Lower leg skin (tissue), 4 donors: ENCODE measurements at places on chromosomes 12 and 14.

DNA sequence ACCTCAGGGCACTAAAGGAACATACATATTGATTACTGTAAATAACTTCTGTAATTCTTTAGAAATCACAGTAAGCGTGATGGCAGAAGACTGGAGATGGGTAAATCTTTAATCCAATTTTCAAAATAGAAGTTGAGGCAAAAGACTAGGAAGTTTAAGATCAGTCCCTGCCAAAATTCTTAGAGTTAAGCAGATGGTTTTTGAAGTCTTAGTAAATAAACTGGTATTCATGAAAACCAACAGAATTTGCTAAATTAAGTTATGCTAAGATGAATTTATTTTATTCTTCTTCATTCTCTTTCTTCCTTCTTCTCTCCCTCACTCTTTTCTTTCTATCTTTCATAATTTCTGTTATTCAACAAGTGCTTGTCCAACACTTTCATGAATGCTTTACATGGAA is 98.4 kb upstream of the GARIN6 start:
- DNase-seq, result no peak

- DNase-seq, result no peak
Measured at GRCh38 chr14:40004871-40005500, 572.8 kb upstream of the FBXO33 start.

DNA sequence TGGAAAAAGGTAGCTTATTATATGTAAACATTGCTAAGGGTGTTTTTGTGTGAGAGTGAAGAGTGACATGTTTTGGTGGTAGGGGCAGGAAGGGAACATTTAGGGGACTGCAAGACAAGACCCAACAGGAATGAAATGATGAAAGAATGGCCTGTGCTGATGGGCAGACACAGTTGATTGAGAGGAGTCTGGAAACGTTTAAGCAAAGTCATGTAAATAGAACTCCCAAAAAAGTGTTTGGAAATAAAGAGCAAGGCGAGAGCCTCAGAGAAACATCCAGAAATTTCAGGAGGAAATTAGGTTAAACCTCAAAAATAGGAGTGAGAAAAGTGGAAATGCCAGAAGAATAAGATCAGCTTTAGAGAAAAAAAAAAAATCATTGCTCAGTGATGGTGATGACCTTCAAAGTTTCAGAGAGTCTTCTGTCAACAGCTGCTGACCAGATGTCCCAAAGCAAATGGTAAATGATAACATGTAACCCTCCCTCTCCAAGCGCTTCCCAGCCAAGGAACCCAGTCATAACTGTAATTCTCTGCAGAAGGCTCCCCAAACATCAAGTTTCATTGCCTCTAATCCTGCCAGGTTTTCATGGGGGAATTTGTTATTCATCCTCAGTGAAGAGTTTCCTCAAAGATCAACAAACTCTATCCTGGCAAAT is 223.2 kb upstream of the FAR2 start:
- no peak for DNase-seq

DNA sequence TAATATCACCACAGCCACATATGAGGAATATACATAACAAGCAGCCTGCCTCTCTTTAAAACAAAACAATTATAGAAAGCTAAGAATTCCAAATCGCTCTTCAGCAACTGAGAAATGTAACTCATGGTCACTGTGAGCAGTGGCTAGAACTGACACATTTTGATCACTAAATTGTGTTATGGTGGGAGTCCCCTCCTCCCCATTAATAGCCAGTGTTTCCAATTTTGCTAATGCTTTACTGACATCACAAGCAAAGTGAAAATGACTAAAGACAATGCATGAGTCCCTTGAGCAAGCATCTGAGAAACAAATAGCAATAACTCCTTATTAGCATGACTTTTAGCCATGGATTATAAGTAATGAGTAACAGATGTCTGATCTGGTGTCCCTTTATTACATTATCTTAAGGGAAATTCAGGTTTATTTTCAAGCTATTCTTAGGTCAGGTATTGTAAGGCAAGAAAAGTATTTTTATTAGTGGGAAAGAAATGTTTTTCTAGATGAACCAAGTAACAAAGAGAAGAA is 148.3 kb downstream of the KCNH5 start:
- no peak for DNase-seq

DNA sequence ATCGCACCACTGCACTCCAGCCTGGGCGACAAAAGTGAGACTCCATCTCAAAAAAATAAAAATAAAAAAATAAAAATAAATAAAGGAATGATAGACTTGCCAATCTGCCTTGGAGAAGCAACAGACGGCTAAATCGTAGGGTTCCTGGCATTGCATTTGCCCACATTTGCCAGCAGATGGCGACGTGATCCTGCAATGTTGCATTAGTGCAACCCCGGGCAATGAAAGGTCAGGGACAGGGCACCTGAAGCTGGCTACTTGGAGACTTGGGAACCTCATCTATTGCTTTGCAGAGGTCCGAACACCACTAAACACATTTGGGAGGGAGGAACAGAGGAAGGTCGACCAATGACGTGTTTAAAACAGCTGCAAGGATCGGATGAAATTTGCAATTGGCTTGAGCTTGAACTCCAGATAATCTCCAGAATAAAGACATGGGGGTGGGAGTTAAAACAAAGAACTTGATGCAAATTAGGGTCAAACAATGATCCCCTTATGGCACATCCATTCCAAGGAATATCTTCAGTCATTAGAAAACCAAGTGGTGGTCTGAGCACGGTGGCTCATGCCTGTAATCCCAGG is 34.6 kb downstream of the SPRING1 start:
- DNase-seq, result peak; percentile 94

DNA sequence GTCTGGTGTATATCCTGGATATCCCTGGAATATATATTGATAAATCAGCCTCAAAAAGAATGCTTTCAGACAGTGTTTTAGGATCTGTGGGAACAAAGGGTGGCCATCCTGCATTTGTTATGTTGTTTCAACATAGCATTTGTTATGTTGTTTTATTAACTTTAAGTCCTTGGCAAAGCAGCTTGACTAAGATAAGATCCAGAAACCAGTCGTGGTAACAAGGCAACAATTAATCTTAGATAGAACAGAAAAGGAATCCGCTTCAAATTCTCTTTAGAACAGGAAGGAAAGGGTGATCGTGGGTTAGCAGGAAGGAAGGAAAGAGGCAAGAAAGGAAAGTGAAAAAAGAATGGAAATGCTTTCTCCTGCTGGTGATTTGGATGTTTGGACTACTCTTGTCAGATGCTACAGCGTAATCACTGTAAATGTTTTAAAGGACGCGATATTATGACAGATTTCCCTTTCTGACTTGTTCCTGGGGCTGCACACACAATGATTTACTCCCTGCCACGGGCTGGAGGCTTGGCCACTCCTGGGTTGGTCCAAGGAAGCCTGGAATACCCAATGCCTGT is 443.3 kb downstream of the DPF3 start:
- DNase-seq, result no peak

DNA sequence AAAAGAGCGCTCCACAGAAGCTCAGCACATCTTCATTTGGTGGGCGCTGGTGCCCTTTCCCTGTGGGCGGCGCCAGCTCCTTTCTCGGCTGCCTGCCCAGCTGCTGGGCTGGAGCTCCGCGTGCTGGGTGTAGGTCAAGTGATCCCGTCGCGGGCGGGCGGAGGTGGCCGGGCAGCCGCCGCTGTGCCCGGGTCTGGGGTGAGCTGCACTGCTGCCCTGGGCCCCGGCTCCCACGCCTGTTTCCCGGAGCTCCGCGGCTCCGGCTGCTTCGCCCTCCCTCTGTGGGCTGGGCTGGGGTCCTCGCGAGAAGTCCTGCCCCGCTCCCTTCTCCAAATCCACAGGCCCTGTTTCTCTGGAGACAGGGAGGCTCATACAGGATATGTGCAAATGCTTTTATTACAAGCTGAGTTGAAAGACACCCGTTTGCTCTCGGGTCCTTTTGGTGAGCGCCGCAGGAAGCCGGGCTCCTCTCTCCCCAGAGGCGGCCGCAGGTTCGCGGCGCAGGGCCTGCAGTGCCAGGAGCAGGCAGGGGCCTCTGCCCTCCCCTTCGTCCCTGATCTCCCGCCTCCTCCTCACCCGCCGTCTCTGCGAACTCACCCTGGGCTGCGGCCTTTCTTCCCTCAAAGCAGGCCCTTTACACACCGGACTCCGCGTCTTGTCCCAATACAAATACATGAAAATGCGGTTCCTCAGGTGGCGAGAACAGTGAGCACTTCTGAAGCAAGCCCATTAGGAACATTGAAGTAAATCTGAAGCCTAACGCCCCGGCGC is 67.8 kb upstream of the CAPRIN2 start:
- DNase-seq, result peak; percentile 92

DNA sequence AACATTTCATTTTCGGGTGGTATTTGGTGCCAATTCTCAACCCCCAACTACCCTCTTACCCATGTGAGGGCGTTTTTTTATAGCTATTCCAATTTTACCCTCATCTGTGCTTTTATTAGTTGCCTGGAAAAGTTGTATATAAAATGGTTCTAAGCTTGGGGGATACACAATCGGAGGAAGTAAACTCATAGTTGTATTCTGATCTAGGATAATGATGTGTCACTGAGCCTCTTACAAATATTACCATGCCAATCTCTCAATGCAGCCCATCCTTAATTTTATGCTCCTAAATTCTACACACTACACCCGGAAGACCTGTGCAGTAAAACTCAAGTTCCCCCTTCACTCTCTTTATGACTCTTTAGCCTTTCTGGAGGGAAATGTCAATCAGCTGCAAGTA is 1206.5 kb upstream of the FLRT2 start:
- DNase-seq, result no peak

GRCh38 chr14:95255013-95255412 is 64.7 kb downstream of the CLMN start:
- DNase-seq, result peak; percentile 57

- no peak for DNase-seq
Measured at GRCh38 chr12:65892841-65893251, 68.6 kb downstream of the HMGA2 start.

DNA sequence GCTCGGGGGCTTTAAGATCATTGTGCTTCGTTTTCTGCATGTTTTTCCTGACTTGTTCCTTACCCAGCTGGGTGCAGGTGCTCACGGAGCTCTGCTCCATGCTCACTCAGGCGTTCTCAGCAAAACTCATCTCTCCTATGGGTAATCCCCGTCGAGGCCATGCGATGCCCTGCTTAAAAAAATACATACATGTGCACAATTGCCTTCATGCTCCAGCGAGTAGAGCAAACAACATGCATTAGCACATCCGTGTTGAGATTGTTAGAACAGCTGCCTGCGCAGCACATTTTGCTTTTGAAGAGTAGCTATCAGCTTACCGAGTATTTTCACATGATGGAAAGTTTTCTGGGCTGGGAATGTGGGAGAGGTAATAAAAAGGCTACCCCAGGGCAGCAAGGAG is 16.2 kb downstream of the AACS start:
- no peak for DNase-seq

DNA sequence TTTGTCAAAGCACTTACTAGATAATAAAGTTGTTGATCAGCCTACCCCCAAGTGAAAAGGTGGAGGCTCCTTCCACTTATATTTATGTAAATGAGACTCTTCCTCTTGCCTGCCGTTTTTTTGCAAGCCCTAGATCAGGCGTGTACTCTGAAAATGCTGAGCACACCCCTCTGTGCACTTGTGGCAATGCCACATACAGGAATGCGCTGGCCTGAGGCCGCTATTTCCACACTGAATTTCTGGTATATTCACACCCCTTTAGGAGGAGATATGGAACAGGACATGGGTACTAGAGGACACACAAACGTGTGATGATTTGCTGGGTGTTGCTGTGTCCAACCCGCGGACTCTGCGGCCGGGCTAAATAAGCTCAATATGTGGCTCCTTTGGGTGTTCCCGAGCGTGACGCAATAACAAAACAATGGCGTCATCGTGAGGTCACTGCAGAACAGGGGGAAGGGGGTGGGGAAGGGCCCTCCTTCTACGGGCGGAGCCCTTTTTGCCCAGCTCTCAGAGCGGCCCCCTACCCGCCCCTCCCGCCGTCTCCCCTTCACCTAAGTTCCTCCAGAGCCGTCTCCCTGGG is 554 bp upstream of the TSPAN31 start:
- peak; percentile 94 for DNase-seq

DNA sequence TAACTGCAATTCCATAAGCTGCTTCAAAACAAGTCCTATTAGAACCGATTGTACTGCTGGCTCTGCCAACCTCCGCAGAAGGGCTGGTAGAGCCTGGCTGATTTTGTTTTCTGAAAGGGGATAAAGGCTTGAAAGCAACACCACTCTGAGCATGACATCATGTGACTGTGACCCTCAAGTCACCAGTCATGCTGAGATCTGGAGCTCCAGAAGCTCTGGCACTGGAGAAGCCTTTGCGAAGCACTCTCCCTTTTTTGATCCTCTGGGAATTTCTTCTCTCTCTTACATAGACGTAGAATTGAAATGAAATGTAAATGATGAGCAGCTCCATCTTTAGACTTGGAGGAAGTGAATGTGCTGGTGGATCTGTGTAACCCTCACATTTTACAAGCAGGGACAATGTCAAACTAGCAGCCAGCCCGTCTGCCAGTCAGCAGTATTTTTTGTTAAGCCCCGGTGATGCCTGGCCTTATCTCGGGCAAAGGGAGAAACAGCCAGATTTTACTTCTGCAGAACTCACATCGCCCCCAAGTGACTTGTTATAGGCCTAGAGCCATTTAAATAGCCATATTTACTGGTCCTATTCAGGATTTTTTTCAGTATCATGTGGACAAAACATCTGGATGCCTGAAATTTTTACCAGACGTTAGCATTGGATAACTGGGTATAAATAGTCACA is 112.1 kb upstream of the NPAS3 start:
- DNase-seq, result no peak

- DNase-seq, result no peak
Measured at GRCh38 chr12:188910-189621, 24.9 kb downstream of the SLC6A12 start.

- DNase-seq, result no peak
Measured at GRCh38 chr14:32192712-32193373, 9.0 kb upstream of the RNU6-7 start.

DNA sequence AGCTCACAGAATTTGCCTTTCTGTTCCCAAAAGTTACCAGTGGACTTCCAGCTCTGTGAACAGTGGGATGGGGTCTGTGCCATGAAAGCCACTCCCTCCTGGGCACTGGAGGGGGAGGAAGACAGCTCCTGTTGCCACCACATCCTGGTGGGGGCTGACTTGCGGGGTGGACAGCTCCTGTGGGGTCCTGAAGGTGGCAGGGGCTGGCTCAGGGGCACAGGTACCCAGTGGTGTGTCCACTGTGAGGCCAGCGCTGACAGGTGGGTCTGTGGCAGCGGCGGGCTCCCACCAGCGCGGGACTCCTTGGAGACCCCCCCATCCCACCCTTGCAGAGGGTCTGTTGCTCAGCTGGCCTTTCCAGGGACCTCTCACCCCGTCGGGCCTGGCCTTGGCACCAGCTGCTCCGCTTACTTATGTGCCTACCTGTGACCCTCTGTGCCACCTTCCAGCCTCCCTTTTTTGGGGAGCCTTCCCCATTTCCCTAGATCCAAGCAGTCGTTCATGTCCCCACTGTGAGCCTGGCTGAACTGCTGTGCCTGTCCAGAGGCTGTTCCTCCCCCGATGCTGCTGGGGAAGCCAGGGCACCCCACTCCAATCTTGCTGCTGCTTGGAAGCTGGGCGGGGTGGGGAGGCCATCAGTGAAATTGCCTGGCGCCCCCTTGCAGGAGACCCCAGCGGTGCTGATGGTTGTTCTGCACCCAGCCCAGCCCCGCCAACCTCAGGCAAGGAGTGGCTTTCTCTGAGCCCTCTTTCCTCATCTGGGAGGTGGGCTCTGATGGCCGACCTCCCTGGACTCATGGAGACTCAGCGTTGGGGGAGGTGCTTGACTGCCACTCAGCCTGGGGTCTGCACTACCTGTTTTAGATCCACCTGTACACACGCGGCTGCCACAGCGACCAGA is 2.2 kb downstream of the TEDC1 start:
- no peak for DNase-seq
